ENCODE measurements at places on chromosomes 2 and 18.

DNA sequence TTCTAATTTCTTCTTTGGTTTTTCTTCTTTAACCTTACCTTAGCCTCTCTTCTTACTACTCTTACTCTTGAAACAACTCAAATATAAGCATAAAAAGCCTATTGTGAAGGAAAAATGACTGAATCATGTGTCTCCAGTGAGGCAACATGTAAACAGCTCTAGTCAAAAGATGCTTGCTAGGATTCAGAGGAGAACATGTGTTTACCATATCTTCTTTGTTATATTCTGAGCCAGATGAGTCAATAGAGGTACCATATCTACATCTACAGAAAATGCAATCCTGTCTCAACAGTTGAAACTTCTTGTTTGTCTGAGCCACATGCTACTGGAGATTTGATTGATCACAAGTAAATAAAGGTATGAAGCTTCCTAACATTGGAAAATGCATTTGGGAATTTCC, 15.9 kb upstream of the FIGN start:
- no peak for DNase-seq

DNA sequence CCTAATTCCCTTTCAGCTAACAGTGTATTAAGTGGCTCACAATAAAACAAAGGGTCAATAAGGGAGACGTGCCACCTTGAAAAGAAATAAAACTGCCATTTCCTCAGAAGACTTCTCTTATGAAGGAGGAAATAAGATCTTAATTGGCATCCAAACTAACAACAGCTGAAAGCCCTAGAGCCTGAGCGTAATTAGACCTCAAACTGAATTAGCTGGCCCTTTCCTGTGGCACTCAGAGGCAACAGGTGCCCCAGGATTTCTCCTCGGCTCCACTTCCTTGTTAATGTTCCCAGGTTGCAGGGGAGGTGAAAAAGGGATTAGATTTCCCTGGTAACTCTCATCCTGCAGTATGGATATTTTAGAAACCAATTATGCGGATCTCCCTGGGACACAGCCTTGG, 804.3 kb downstream of the DCDC2C start:
- no peak for DNase-seq

GRCh38 chr2:97982621-97983020, 13.1 kb downstream of the TMEM131 start:
- no peak for DNase-seq

DNA sequence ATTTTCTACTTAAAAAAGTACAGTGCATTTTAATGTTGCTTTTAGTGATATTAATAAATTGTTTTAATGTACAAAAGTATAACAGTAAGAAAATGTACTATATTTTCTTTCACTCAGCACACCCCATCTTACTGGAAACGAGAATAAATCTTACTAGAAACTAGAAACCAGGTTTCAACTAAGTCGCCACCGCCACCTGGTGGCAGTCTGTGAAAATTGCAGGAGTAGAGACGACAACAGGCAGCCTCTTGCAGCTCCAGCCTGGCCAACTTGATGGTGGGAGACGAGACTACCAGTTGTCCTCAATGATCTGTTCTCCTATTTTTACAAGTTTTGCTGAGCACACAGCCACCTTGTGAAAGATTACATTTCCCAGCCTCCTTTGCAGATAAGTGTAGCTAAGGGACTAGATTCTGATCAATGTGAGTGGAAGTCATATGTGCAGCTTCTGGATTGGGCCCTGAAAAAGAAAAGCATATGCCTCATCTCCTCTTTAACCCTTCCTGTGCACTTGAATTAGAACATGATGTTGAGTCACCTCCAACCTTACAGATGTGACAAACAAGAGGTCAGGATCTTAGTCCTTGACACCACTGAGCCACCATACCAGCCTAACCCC, 8.7 kb downstream of the OTOF start:
- peak; percentile 86 for DNase-seq

Measured in choroid plexus epithelial cell (primary cell).